ENCODE measurements at places on chromosomes 7 and 10.
A peak's percentile ranks its signal among the peaks of the same experiment; 100 is the strongest.

- no peak for DNase-seq
Measured at GRCh38 chr7:137619181-137619580, 227.6 kb downstream of the DGKI start.

GRCh38 chr7:140333686-140334085, 64.6 kb downstream of the SLC37A3 start:
- no peak for DNase-seq

- peak; percentile 59 for DNase-seq
Measured at GRCh38 chr7:17530741-17531421, 232.4 kb downstream of the AHR start.

DNA sequence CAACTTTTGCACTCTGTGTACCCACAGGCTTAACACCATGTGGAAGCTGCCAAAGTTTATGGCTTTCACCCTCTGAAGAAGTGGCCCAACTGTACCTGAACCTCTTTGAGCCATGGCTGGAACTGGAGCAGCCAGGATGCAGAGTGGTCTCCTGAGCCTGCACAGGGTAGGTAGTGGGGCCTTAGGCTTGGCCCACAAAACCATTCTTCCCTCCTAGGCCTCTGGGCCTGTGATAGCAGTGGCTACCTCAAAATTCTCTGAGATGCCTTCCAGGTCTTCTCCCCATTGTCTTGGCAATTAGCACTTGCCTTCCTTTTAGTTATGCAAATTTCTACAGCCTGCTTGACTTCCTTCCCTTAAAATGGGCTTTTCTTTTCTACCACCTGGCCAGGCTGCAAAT, 19.3 kb upstream of the SPAM1 start:
- DNase-seq = no peak

GRCh38 chr7:77415476-77415822, 700 bp downstream of the GSAP start:
- peak; percentile 53 for DNase-seq

- no peak for DNase-seq
Measured at GRCh38 chr7:33024189-33024757, 38.3 kb downstream of the NT5C3A start.

DNA sequence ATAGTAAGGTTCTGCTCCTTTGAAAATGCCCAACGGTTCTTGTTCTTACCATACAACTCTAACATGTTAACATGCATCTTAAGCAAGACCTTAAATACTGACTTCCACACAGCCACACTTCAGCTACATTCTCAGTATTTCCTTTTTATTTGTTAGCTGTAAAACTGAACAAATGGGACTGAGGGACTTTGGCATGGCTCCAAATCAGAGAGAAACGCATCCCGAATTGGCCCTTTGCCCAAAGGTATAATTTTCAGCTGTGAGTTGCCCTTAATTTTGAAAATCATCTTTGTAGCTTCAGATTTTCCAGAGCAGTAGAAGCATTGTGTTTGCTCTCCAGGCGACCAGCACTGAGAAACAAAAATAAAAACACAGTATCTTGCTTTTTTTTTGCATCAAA, 56.4 kb downstream of the NEUROD6 start:
- no peak for DNase-seq

GRCh38 chr10:86956848-86957448, 467 bp downstream of the MMRN2 start:
- no peak for DNase-seq

DNA sequence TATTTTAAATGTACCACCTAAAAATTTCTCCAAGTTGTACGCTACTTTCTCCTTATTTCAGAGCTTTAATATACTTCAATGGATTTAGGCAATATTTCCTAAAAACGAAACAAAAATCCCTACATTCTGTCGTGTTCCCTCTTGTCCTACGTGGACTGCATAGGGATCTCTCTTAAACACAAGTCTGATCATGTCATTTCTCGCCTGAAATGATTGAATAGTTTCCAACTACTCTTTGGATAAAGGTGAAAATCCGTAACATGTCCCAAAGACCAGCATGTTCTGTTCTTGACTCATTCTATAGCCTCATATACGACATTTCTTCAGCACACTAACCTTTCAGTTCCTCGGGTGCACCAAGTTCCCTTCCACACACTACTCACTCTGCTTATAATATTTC, 17.7 kb upstream of the TPK1 start:
- no peak for DNase-seq

DNA sequence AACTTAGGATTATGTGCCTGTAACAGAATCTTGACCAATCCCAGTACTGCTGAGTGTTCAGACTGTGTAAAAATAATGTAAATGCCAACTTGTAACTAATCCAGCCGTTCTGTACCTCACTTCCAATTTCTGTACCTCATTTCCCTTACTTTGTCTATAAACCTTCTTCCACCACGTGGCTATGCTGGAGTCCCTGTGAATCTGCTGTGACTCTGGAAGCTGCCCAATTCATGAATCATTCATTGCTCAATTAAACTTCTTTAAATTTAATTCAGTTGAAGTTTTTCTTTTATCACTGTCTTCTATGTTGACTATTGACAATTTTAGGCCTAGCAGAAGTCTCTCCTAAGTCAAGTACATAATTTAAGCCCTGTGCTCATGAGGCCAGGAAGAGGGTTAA, 215.3 kb upstream of the RHOBTB1 start:
- no peak for DNase-seq

GRCh38 chr10:42981358-42982236, 95.3 kb upstream of the RET start:
- DNase-seq = no peak

DNA sequence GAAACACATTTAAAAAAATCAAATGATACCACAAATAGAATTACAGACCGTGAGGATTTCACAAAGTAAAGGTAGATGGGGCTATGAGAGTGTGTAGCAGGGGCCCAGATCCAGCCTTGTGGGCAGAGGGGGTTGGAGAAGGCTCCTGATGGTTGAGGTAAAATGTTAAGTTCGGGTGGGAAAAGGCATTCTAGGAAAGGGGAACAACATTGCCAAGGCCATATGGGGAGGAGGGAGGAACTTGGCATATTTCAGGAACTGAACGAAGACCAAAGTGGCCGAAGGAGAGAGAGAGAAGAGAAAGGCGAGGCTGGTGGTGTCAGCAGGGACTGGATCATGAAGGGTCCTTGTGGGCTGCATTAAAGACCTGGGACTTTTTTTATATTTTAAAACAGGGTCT, 98.9 kb downstream of the CARD11 start:
- peak; percentile 64 for DNase-seq

DNA sequence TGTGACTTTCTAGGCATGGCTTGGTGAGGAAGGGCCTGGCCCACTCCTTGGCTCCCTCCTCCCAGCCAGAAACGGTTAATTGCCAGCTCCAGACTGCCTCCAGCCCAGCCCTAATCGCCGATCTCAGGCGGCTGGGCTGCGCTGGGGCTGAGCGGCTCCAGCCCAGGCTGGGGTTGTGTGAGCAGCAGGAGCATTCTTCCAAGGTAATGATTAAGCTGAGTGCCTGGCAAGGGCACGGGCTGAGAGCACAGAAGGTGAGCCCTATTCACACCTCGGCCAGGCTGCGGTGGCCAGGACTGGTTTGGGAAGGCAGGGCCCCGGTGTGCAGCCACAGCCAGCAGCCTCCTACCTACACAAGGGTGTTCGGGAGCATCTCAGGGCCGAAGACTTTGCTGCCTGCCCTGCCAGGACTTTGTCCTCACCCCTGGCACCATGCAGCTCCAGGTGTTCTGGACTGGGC, at the start of gene TMEM72:
TMEM72 (plus strand) TSS at position 257 of the 460 bp plus-strand sequence; CDS start at position 433, 176 bp downstream.
- DNase-seq = no peak

DNA sequence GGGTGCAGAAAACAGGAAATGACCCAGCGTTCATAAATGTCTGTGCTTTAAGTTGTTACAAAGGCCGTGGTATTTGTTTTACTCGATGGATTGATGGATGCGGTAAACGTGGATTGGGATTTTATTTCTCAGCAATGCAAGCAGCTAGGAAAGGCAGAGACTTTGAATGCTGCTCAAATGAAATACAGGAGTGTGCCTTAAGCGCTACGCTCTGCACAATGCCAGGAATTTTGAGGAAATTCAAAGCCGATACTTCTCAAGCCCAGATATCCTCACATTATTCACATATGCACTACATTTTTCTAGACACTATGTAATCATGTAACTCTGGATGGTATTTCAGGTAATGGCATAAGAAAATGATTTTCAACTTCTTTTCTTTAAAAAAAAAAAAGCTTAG, 514.3 kb upstream of the ADARB2 start:
- DNase-seq = no peak

DNA sequence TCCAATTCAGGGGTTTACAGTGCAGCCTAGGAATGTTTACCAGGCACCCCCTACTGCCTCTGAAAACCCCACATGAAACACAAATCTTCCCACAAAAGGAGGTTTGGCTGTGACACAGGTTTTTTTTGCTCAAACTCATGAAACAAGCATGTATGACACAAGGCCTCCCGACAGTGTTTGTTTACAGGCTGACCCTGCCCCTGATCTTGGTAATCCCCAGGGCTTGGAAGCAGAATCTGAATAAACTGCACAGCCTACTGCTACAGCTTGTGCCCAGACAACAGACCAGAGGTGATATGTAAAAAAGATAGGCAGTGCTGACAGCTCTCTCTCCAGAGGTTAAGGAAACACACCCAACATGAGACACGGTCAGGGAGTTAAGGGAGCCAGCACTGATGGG, 184.2 kb downstream of the KMT2E start:
- no peak for DNase-seq

GRCh38 chr10:68192113-68192512, 39.8 kb downstream of the ATOH7 start:
- no peak for DNase-seq

DNA sequence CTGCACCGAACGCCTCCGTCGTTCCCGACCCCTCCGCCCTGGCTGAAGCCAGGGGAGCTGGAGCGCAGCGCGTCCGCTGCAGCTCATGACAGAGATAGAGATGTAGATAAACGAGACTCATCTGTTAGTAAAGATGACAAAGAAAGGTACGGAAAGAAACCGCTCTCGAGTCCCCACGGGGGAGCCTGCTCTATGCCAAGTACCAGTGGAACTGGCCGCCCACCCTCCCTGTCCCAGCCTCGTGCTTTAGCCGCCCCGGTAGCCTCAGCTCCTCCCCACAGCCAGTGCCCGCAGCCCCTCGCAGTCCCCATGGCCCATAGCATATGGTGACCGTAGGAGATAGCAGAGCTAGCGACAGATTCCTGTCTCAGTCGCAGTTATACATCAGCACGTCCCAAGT, 344.7 kb upstream of the GALNT17 start:
- DNase-seq = no peak

- DNase-seq = peak; percentile 80
Measured at GRCh38 chr10:103712898-103713498, 142.4 kb downstream of the SH3PXD2A start.

DNA sequence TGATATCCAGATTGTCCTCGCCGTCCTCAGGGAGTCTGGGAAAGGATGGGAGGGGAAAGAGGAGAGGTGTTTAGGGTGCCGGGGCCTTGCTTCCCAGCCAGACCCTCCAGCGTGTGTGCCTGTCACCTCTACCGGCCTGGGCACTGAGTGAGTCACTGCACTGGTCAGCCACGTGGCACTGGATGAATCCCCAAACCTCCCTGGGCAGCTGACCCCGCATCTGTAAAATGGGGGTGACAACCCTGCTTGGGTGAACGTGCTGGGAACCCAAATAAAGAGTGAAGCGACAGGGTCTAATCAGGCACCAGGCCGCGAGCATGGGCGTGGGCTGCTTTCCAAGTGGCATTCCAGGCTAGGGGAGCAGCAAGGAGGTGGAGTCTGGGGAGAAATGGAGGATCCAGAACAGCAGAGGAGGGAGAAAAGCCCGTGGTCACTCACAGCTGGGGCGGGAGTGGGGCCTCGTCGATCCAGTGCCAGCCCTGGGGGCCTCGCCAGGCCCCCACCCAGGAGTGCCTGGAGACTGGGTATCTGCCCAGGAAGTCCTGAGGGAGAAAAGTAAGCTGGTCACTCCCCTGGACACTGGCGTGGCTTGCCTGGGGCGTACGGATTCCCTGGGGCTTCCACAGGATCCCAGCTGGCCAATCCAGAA, 29.7 kb downstream of the KLRG2 start:
- no peak for DNase-seq

DNA sequence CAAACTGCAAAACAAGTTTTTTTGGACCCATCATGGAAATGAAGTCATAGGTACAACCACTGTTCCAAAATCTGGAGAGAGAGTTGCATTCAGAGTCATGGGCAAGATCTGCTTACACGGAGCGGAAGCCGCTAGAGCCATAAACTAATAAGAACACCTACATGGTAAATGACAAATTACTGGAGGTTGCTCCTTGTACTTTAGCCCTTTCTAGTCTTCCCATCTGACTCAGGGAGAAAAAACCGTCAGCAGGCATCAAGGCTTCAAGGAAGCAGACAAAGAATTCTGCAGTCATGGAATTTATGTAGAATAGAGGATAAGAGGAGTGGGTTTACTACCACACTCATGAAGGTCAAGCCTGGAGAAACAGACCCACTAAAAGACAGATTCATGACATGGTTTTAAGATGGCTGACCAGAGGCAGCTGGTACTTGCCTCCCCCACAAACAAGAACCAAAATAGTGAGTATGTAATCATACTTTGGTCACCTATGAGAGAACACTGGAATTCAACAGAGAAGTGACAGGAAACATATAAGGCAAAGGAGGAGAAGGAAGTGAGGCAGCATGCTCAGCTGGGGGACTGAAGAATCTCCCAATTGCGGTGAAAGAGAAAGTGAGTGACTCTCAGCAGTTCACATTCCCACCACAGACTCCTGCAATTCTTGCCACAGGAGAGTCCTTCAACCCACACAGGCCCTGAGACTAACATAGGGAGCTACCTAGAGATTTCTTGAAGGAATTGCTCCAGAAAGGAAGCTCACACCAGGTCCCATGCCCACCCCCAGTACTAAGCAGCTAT, 42.4 kb upstream of the ASAH2 start:
- peak; percentile 32 for DNase-seq

- peak; percentile 66 for DNase-seq
Measured at GRCh38 chr7:155796381-155797261, 15.6 kb downstream of the SHH start.

- no peak for DNase-seq
Measured at GRCh38 chr7:45070254-45070642, 18.5 kb downstream of the NACAD start.

DNA sequence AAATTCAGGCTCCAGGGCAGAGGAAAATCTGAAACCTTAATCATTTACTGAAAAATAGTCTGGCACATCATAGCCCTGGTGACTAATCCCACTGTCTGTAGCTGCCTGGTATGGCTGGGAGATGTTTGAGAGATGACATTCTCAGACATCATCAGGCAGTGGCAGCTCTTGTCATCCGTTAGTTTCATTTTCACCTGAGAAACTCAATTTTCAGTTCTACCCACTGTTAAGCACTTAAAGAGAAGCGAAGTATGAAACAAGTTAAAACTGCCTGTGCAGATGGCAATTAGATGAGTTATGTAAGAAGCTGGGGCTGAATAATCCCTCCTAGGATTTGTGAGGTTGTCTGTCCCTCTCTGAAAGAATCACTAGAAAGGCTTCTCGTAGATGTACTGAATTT, 150.2 kb downstream of the NSUN6 start:
- DNase-seq = no peak

- no peak for DNase-seq
Measured at GRCh38 chr10:93081318-93081717, 7.6 kb downstream of the CYP26A1 start.

GRCh38 chr10:68406111-68406814, 814 bp downstream of the RUFY2 start:
- DNase-seq = peak; percentile 71

GRCh38 chr7:155277385-155277994, 20.2 kb upstream of the INSIG1 start:
- DNase-seq = no peak
